ENCODE measurements at places on chromosomes 5 and 9. TPM values are rescaled to one million over a fixed set of nuclear protein-coding genes. Genes with fewer than 3 reads are reported as not detected.

DNA sequence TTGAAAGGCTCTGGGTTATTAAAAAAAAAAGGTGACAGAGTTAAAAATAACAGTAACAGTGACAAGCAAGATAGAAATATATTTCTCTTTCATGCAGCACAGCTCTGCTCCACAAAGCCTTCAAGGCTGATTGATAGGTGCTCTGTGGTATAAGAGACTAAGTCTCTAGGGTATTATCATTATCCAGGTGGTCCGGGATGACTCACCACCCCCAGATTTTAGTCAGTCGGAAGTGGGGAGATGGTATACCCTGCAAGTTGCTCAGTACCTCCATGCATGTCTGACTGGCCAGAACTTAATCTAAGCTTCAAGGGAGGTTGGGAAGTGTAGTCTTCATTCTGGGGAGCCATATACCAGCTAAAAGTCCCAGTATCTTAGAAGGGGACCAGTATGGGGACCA lies 76.1 kb downstream of the SLC1A3 start:
- H3K27me3 ChIP-seq: no peaks in the 10 kb centered on the region
- H3K36me3 ChIP-seq: peaks cover 2% of the 10 kb centered on the region

DNA sequence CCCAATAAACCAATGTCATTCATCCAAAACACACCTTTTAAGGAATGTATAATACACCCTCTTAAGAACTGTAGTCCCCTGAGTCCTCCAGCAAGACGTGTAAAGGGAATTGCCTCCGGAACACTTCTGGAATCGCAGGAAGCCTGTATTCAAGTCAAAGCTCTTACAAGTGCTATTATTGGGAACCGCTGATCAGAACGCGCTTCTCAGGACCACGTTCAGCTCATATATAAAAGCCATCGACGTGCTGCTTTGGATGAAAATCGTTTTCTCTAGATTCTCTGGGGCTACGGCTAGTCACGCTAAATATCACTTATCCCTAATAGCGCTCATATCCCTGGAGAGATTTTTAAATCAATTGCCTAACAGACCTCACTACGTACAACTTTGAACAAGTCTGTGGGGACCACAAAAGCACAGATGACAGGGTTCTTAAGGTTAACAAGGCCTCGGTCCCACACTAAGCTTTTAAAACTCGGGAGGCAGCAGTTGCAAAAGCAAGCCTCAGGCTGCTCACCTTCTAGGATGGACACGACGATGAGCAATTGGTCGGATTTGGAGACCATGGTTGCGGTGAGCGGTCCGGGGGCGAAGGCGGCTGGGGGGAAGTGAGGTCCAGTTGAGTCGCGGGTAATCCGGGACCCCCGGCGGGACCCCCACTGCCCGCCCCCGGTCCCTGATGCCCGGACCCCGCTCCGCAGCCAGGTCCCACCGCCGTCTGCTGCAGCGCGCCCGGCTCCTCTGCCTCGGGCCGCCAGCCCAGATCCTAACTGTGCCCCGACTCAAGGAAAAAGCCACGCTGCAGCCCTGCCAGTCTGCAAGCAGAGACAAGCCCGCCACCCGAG lies 548 bp downstream of the CEP120 start:
- no peaks in the 10 kb centered on the region for H3K27me3 ChIP-seq
- H3K4me3 ChIP-seq: peak overlapping the region; percentile 82

The ANKRD18A gene
- total RNA-seq: 2.6 TPM

The IFNA13 gene
- not detected for total RNA-seq

The PDZD2 gene
- total RNA-seq: 0.16 TPM
